ENCODE measurements at places on chromosomes 2 and 18.

DNA sequence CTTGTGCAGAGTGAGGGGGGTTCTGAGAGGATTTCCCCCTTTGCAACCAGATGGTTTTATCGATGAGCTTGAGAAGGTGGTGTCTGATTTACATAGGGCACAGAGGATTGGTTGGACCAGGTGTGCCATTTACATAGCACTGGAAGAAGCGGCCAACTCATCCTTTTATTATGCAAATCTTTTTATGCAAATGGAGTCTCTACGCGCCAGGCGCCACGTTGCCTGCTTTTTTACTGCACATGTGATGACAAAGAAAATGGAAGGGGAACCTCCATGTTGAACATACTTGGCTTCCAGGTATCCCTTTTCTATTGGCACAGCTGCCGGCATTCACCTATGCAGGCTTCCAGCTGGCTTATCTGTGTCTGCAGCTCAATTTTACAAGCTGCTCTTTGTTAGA lies 18.4 kb upstream of the TXNL4A start:
- no peak for DNase-seq

- DNase-seq, result peak; percentile 59
Observed at GRCh38 chr18:55585920-55586561, 2.0 kb downstream of the TCF4 start.

- DNase-seq, result no peak
Observed at GRCh38 chr18:10304853-10305252, 149.6 kb upstream of the APCDD1 start.

DNA sequence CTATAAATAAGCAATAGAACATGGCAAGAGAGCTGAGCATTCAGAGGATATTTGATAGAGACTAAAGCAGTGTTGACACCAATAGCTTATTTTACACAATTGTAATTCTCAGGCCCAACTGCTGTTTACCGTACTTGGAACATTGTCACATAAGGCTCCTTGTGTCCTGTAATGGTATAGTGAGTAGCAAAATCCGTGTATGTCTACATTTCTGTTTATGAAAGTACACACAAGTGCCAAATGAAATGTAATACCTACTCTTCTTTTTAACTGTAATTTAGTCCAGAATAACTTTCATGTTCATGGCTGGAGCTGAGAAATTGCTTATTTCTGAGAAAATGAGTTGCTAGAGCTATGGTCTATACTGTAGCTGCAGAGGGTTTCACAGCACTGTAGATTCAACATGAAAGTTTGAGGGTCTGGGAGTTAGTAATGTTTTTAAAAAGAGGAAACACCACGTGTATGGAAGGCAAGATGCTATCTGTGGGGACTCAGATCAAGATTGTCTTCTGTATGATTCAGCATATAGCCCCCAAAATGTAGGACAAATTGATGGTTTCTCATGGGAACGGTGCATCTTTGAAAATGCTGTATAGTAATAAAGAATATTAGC lies 110.2 kb upstream of the NOSTRIN start:
- DNase-seq, result no peak

- no peak for DNase-seq
Observed at GRCh38 chr2:73297586-73297985, 4.2 kb upstream of the EGR4 start.

GRCh38 chr18:62841405-62841804 lies 126.1 kb downstream of the PHLPP1 start:
- no peak for DNase-seq

- DNase-seq, result no peak
Observed at GRCh38 chr2:98759338-98759737, 28.4 kb upstream of the MGAT4A start.

DNA sequence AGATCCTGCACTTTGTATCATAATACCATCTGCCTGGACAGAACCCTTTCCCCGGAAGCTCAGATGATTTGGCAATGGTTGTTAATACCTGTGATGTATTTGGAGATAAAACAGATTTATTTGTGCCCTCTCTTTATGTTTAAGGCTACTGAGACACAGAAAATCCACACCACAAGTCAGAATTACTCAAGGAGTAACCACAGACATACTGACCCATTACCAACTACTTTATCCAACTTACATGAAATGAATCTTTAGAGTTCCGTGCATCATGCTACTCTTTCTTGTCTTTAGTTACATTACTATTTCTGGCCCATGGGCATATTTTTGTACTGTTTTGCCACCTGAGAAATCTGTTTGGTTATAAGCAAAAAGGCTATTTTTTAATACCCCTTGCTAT lies 384.0 kb downstream of the STK39 start:
- DNase-seq, result no peak

DNA sequence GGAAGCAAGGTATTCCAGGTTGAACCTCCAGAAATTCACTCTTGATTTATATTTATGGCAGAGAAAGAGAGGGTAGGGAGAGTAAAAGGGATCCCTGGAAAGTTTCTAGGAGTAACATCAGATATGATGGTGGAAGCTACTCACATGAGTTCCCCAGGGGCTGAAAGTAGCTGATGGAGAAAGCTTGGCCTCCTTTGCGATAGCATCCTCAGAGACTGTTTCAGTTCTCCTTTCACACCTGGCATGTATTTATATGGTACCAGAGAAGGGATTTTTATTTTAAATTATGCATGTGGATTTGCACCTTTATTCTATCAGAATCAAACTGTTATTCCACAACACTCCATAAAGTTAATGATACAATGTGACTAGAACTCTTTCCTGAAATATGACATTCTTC lies 126.3 kb upstream of the OSR1 start:
- DNase-seq, result no peak

- no peak for DNase-seq
Observed at GRCh38 chr2:95372216-95372829, 30.2 kb upstream of the FAHD2A start.

DNA sequence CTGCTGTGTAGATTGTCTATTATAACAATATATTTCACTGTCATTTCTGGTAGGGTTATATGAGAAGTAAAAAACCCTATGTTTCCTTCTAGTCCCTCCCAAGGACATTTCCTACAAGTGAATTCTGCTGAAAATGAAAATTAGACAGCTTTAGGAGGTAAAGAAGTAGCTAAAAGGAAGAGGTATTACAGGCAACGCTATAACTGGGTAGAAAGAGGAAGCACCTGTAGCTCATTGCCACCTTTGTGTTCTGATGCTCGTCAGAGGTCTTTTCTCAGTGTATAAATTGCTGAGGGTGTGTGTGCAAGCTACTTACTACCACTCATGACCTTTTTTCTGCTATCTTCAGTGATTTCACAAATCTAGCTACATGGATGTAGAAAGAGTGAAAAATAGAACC lies 1.4 kb downstream of the DNAJC10 start:
- no peak for DNase-seq

GRCh38 chr18:36534154-36534688 lies 236.7 kb downstream of the FHOD3 start:
- no peak for DNase-seq

DNA sequence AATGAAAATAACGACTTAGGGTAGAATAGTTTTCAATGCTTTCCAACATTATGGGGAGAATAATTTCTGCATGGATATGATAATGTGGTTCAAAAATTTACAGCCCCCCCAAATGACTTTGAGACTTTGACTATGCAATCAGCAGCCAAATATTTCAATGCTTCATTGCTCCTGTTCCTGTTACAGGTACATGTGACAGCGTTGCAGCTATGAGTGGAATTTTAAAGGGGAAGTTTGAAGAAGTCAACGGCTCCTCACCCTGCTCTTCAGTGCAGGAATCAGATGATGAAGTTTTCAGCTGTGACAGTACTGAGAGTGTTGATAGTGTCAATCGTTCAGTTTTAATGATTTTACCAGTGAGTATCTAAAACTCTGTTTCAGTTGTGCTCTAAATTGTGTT lies 25.1 kb downstream of the CSRNP3 start:
- no peak for DNase-seq

GRCh38 chr2:231907765-231908164 lies 18.4 kb downstream of the NPPC start:
- no peak for DNase-seq

- DNase-seq, result no peak
Observed at GRCh38 chr2:56268856-56269255, 85.1 kb downstream of the CCDC85A start.

DNA sequence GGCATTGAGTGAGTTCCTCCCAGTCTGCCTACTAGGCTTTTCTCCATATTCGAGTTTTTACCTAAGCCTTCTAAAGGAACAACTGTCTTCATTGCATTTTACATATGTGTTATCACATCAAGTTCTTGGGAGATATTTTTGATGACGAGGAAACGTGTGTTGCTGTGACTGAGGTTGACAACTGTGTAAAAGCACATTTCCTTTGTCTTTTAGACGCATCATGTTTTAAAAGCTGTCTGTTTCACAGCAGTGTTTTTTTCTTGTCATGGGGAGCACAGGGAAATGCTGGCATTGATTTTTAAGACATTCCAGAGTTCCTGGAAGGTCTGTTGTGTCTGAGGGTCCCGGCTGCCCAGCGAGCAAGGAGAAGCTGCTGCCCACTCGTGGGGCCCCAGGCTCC lies 381.8 kb downstream of the DCDC2C start:
- no peak for DNase-seq

DNA sequence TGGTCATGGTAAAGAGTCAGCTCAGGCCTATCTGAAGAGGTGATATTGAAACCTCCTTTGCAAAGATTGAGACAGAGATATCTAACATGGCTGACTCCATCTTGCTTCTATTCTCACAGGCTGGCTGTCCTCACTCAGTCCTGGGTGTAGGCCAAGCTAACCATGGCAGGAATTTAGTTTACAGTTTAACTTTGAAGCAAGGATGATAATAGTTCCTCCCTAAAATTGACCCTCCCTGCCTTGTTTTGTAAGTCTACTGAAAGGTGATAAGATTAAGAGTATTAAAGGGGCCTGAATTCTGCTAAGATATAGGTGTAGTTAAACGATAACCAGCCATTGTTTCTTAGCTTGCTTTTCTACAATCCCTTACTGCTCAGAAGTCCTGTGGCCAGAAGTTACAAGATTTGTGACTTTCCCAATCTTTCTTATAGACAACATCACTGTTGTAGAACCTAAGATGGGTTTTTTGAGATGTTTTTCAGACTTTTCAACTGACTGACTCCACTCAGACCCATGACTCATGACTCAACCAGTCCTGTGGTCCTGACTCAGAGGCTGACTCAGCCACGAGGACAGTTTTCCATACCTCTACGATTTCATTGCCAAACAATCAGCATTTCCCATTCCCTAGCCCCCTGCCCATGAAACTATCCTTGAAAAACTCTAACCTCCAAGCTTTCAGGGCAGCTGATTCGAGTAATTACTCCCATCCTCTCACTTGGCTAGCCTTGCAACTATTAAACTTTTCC lies 195.7 kb upstream of the SESTD1 start:
- no peak for DNase-seq

- DNase-seq, result no peak
Observed at GRCh38 chr2:152582081-152582480, 135.2 kb downstream of the PRPF40A start.

- no peak for DNase-seq
Observed at GRCh38 chr18:75110846-75111415, 98.0 kb downstream of the PTGR3 start.

GRCh38 chr2:226971084-226971483 lies 135.2 kb downstream of the RHBDD1 start:
- no peak for DNase-seq

GRCh38 chr2:106137731-106138521 lies 56.2 kb downstream of the UXS1 start:
- no peak for DNase-seq

DNA sequence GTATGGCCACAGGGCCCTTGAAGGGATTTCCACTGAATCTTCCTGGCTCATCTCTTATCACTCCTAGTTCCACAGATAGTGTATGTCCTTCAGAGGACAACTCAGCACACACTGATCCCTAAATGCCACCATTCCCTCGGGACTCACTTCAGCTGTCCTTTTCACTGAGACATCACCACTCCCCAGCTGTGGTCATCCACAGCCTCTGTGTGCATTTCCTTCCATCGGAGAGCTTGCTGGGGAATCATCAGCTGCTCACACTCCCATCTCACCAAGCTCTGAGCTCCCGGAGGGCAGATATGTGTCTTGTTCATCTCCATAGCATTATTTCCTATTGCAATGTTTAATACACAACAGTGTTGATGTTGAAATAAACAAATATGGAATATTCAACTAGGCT lies 759.5 kb downstream of the RNF144A start:
- no peak for DNase-seq

DNA sequence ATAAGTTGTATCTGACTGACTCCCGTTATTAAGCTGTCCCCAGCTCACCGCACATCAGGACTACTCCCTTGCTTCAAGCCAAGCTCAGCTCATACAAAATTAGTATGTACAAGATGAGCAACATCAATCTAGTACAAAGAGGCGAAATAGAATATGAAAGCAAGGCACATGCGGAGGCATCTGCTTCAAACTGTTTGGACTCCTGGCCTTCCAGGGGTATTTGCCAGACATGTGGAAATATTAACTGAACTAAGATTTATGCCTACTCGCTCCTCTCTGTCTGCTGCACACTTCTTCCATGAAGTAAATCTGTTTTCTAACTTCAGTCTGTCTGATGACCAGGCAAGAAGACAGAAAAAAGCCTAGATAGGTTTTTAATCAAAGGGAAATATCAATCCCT lies 499.8 kb downstream of the PID1 start:
- no peak for DNase-seq

DNA sequence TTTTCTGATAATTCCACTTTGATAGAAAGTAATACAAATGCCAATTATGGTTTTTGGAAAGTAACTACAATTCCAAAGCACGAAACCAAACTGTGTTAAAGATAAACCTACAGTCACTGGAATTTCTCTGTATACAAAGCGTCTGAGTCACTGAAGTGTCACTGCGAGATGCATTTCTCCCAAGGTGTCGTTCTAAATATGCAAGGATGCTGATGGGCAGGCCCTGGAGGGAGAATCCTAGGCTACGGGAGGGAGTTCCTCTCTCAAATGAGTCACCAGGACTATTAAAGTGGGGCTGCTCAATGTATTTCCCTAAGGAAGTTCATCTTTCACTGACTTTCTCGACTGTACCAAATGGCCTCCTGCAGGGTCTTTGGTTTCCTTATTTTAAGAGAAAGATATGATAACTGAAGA lies 163.8 kb upstream of the STK17B start:
- DNase-seq, result no peak

GRCh38 chr2:1744446-1745170 lies at the start of gene PXDN:
Gene PXDN (minus strand): TSS chr2:1744515. CDS start chr2:1744455, 60 bp downstream.
- DNase-seq, result peak; percentile 90

- no peak for DNase-seq
Observed at GRCh38 chr2:82650038-82650437, 1809.0 kb downstream of the SUCLG1 start.

- DNase-seq, result no peak
Observed at GRCh38 chr2:63012541-63012940, 38.1 kb upstream of the OTX1 start.

DNA sequence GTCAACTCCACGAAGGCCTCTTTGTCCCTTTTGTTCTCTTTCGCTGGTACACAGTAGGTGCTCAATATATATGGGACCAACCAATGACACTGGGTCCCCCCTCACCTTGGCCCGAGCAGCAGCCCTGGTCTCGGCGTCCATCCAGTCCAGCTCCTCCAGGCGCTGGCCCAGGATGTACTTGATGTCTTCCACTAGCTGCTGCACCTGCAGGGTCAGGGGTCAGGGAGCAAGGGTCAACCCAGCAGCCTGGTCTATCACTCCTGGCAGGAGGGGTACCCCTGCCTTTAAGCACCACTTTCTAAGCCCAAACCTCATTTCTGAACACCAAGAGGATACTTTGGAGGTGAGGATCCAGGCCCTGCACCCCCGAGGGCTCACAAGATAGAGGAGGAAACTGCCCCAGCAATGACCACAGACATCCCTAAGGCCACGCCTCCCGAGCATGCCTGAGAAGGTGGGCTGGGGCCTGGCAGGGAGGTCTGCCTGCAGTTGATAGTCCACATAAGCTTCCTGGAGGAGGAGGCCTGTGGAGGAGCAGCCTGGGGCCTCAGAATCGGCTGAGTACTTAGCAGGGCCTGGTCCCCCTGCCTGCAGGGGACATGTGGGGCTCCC lies 4.2 kb downstream of the ECEL1 start:
- DNase-seq, result no peak
